ENCODE measurements at places on chromosomes 2 and 18.

DNA sequence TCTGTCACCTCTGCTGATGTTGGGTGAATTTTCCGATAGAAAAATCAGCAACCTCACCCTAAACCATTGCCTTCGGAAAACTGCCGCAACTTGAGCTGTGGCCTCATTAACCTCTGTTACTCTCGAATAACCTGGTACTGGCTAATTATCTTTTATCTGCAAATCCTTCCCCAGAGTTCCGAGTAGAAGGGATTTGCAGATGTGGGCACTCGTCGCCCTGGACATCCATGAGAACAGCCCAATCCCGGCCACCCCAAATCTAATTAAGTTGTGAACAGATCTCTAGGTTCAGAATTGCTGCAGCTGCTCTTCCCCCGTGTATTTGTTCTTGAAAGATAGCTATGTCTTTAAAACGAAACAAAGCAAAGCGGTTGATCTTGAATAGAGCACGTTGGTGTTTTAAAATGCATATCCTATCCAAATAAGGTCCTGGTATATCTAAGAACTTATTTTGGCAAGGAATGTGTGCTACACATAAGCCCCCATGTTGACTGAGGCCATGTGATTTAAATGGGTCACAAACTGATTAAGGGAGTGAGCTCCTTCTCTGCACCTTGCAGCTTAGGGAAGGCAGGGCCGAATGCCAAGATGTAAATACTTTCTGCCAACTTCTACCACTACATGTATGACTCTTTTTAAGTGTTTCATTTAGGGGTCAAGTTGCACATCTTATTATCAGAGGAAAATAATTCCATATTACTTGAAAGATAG is 88.2 kb downstream of the MTCL1 start:
- no peak for DNase-seq

GRCh38 chr2:68151037-68151436 is 6.7 kb upstream of the PNO1 start:
- DNase-seq: no peak

DNA sequence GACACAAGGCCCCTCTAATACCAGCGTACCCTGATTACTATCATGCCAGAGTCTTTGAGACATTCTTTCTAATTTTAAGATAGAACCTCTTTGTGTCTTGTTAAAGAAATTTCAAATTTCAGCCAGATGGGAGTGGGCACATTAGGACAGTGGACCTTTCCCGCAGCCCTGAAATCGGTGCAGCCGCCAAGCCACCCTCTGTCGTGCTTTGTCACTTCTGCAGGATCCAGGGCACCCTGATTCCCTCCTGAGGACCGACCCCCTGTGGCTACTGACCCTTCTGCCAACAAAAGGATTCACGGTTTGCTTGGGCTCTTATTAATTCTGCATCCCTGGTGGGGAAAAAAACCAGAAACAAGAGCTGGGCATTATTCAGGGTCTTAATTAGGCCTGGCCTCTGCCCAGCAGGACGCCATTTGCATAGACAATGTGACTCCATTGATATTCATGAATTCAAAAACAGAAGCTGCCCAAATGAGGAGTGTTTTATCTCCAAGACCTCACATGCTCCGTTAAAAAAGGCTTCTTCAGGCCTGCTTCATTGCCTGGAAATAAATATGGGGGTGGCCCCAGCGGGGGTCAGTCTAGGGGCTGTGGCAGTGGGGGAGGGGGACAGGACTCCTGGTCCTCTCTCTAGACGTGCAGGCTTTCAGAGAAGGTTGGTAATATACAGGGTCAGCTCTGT is 116.9 kb downstream of the ALPK2 start:
- no peak for DNase-seq

- no peak for DNase-seq
Measured at GRCh38 chr2:237306787-237307170, 107.2 kb downstream of the COL6A3 start.

DNA sequence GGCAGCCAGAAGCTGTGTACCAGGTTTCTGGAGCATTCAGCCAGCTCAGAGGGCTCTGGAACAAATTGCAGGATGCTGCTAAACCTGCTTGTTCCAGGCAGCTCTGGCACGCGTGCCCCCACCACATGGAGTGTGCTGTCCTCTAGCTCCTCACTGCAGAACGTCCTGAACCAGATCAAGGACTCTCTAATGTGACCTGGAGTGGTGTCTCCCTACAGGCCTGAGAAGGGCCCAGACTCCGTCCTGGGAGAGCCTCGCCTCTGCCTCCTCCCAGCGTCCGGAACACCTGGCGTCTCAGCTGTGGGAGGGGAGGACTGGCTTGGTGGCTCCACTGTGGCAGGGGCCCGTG is 115.6 kb upstream of the GPC1 start:
- DNase-seq: no peak

Data from activated CD8-positive, alpha-beta memory T cell treated with anti-CD3 and anti-CD28 coated beads for 4 hours (primary cell).